Stimulated activated CD8-positive, alpha-beta memory T cell treated with anti-CD3 and anti-CD28 coated beads, Interleukin-7, amount 100 ng/mL, for 4 hours (primary cell): ENCODE measurements at places on chromosomes 6 and 20.

- no peak for DNase-seq
Measured at GRCh38 chr20:62112368-62112767, 9.9 kb upstream of the LSM14B start.

GRCh38 chr6:28661097-28661713 lies 135.5 kb downstream of the GPX5 start:
- no peak for DNase-seq

GRCh38 chr6:109460161-109460829 lies 4.7 kb upstream of the MICAL1 start:
- DNase-seq = no peak

- DNase-seq = no peak
Measured at GRCh38 chr6:13302291-13302690, 26.0 kb downstream of the TBC1D7 start.

- DNase-seq = no peak
Measured at GRCh38 chr20:8675896-8676295, 393.0 kb upstream of the PLCB4 start.
